ENCODE measurements at places on chromosomes 6 and 20.
A peak's percentile ranks its signal among the peaks of the same experiment; 100 is the strongest.

DNA sequence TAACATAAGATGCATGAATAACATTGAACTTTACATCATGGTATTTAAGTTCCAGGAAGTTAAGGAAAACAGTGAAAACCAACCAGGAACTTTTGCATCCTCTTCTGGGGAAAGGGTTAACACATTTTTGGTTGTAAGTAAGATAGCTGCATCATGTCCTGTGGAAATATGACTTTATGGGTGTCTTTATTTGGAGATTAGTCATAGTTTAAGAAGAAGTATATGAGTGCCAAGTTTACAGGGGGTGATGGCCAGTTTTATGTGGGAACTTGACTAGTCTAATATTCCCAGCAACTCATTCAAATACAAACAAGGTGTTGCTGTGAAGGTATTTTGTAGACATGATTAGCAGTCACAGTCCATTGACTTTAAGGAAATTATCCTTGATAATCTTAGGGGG lies 78.0 kb downstream of the PDE10A start:
- DNase-seq: no peak

DNA sequence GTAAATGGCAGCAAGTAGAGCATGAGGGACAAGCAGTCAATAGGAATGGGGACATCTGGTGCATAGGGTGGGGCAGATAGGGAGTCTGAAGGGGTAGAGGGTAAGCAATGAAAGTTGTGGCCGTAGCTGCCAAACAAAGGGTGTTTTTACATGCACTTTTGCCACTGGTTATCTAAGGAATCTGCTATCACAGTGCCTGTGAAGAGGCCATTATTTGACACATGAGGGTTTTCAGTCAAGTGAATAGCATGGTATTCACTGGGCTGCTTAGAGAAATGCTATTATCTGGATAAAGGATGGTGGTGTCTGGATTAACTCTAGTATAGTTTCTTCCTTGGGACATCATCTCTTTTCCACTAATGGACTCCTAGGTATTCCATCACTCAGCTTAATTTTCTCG lies 118.2 kb downstream of the CARMIL1 start:
- DNase-seq: no peak

GRCh38 chr20:59925899-59926298 lies 7.5 kb downstream of the SYCP2 start:
- DNase-seq: no peak

DNA sequence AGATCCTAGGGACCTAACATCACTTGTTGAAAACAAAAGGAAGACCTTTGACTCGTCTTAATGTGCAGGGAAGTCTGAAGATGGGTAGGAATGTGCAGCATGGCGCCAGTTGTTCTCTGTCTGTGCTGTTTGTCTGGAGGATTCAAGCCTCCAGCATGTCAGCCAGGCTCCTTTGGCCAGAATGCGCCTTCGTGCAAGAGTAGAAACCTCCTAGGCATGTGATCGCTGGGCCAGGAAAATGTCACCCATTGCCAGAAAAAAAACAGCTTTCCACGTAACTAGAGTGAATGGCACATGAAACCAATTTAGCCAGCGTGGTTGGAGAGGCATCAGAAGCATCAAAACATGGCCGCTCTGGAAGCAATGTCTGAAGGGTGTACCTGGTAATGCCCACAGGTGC lies 132.7 kb downstream of the EDN1 start:
- no peak for DNase-seq

- DNase-seq: no peak
Measured at GRCh38 chr6:103507052-103507451, 1352.7 kb downstream of the HACE1 start.

DNA sequence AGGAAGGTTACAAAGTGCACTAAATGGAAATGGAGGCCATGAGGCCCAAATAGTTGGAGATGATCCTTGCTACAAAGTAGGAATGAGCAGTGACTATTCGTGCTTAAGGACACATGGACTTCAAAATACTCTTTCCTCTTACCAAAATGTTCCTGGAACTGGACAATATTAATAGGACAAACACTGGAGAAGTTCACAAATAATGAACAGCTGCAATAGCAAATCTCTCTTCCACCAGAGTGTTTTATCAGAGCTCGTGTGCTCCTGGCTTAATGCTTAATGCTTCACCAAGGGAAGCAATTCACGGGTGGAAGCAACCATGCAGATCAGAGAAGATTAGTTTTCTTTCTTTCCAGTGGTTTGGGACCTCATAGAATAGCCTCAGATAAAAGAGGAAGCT lies 435.4 kb downstream of the BCKDHB start:
- DNase-seq: no peak

GRCh38 chr20:6395695-6396094 lies 272.9 kb upstream of the FERMT1 start:
- DNase-seq: no peak

- DNase-seq: no peak
Measured at GRCh38 chr6:16676978-16677377, 84.3 kb downstream of the ATXN1 start.

DNA sequence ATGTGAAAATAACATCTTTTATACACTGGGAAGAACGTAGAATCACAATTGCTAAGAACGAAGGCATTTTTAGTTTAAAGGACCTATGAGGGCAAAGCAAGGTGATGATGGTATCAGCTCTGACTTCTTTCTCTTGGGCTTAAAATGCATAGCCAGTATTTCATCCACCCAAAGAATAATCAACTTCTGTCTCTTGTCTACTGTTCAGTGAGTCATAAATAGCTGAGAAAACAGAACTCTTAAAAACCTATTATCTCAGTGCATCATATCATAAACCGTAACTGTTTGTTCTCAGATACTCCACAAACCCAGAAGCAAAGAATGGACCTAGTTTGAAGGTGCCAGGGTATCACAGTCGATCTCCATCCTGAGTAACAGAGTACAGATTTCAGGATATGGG lies 5.2 kb downstream of the PHF10 start:
- DNase-seq: no peak

GRCh38 chr6:12973386-12973785 lies 256.8 kb downstream of the PHACTR1 start:
- no peak for DNase-seq

- DNase-seq: no peak
Measured at GRCh38 chr6:51184046-51184445, 365.4 kb downstream of the TFAP2B start.

DNA sequence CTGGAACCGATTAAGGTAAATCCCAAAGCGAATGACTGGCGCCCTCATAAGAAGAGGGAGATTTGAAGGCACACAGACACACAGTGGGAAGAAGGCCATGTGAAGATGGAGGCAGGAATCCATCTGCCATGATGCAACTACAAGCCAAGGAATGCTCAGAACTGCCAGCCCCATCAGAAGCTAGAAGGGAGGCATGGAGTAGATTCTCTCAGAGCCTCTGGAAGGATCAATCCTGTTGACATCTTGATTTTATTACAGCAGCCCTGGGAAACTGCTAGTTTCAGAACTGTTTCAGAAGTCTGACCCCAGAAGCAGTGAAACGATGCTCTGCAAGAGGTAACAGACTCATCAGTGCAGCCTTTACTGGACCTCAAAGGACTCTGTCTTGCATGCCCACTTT lies 103.5 kb upstream of the GPR6 start:
- no peak for DNase-seq

GRCh38 chr6:129709769-129710449 lies at the start of gene ARHGAP18:
Gene ARHGAP18 (minus strand): TSS chr6:129710177. CDS start chr6:129710136, 41 bp downstream.
- DNase-seq: peak; percentile 43

DNA sequence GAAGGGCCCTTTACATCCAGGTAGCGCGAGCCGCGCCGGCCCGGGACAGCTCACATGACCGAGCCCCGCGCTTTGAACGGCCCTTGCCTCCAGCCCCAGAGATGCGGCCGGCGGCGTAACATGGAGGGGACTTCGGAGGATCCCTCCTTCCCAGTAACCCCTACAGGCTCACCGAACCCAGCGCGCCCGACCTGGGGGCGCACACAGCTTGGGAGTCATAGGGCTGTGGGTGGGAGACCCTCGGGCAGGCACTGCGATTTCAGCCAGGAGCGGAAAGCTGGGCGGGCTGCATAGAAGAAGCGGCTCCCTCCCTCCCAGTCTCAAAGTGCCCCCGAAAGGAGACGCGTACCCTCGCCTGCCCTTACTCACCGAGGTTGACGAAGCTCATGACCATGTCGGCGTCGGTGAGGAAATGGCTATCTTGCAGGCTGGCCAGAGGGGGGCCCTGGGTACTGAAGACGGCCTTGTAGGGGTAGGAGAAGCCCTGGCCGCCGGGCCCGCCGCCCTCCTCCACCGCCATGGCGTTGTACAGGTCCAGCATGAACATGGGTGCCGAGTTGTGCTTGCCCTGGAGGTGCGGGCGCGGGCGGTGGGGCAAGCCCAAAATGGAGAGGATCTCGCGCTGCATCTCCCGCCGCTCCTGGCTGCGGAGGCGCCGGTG lies 975 bp downstream of the BMP7 start:
- DNase-seq: no peak

DNA sequence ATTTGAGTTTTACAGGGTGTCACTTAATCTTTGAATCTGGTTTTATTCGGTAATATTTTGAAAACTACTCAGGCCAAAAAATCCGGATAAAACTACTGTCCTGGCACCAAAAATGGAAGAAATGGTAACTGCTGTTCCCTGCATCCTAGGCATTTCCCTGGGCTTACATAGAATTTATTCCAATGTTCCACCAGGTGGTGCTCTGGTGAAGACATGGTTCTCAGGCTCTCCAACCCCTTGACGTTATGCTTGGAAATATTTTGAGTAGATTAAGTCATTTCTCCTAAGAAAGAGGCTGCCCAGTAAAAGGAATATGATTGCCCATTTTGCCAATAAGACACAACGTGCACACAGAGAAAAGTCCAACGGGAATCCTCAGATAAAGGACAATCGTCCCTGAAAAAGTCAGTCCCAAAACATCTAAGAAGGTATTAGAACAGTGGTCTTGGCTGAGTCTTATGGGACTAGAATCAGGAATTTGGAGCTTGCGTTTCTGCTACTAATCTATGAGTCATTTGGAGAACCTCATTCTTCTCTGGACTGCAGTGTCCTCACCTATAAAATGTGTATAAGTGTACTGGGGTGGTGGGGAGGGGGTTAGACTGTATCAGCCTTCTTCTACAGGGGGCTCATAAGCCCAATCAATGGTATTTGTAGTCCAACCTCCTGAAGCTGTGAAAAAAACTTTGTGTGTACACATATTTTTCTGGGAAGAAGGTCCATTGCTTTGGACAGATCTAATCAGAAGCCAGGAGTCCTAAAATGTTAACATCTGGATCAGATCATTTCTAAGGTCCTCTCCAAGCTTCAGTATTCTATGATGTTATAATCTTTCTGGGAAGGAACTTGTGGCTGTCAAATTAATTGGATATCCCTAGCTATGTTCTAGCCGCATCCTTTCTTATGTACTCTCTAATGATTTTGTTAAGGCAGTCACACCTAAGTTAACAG lies 131.0 kb upstream of the BMP2 start:
- DNase-seq: no peak

GRCh38 chr20:41278936-41279335 lies 38.6 kb downstream of the ZHX3 start:
- DNase-seq: no peak

DNA sequence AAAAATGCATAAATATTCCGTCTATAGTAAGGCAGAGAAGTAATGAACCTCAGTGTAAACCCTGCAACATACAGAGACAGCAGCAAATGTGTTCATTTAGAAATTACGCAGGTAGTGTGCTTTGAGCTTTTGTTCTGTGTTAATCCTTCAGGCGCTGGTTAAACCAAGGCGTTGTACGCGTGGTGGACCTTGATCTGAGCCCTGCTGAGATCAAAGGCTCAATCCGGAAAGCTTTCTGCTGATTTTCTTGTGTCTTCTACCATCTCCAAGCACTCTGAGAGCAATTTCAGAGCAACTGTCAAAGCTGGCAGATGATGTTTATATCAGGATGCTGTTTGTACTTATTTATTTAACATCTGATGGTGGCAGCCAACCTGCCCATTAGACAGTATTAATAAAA lies 382.8 kb downstream of the CDH26 start:
- no peak for DNase-seq

- no peak for DNase-seq
Measured at GRCh38 chr6:163165155-163165910, 249.2 kb upstream of the QKI start.

GRCh38 chr6:132279592-132280139 lies 121.6 kb downstream of the MOXD1 start:
- DNase-seq: peak; percentile 68

GRCh38 chr6:145539831-145540230 lies 195.5 kb downstream of the EPM2A start:
- DNase-seq: no peak

- DNase-seq: no peak
Measured at GRCh38 chr20:32524829-32525501, 60.2 kb downstream of the NOL4L start.

DNA sequence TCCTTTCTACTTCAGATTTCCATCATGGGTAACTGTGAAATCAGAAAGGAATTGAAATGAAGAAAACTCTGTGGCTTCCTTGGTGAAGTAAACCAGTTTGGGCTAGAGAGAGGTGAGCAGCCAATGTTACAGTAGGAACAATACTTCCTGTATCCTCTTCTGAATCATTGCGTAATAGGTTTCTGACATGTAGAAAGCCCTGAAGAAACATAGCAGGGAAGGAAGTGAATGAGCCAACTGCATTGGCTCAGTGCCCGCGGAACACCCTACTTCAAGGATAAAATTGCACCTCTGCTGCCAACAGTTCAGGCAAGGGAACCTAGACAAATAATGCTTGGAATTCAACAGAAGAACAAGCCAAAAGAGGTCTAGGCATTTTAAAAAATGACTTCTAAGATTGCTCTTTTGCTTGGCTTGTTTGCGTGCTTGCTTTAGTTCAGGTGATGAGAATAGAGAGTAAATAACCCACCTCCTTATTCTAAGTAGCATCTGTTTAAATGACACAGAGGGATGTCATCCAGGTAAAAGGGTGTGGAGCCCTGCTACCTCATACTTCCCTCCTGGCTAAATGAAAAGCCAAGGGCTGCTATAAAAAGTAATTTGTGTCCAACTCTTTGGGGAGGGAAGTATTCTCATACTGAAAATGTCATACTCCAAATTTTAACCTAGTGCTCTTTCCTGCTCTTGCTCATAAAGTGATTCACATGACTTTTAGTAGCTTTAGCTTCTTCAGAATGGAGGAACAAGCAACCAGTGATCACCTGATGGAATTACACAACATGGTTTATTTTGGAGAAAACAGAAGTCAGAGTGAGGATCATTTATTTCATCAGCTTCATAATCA lies 30.0 kb upstream of the AKIRIN2 start:
- DNase-seq: no peak

DNA sequence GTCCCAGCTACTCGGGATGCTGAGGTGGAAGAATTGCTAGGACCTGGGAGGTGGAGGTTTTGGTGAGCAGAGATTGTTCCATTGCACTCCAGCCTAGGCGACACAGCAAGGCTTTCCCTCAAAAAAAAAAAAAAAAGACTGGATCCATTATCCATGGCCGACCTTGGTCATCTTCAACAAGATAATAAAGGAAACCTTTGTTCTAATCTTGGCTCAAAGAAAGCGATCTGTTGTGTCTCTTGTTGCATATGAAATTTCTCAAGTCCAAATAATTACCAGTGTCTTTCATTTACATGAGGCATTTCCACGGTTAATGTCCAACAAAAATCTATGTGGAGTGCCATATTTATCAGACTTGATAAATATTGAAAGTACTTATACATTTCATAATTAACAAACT lies 23.7 kb upstream of the KIF16B start:
- DNase-seq: no peak

- no peak for DNase-seq
Measured at GRCh38 chr6:12890171-12890790, 173.7 kb downstream of the PHACTR1 start.

- DNase-seq: no peak
Measured at GRCh38 chr20:53917145-53918019, 153.0 kb downstream of the BCAS1 start.

- DNase-seq: no peak
Measured at GRCh38 chr6:20584100-20584731, 50.0 kb downstream of the CDKAL1 start.

All from stimulated activated CD4-positive, alpha-beta T cell treated with anti-CD3 and anti-CD28 coated beads, TNF-alpha, amount 100 ng/mL, for 24 hours (primary cell).